ENCODE measurements at places on chromosomes 4 and X.

- no peak for DNase-seq
These were observed 78.5 kb downstream of the MID1IP1 start for GRCh38 chrX:38879631-38880220.

DNA sequence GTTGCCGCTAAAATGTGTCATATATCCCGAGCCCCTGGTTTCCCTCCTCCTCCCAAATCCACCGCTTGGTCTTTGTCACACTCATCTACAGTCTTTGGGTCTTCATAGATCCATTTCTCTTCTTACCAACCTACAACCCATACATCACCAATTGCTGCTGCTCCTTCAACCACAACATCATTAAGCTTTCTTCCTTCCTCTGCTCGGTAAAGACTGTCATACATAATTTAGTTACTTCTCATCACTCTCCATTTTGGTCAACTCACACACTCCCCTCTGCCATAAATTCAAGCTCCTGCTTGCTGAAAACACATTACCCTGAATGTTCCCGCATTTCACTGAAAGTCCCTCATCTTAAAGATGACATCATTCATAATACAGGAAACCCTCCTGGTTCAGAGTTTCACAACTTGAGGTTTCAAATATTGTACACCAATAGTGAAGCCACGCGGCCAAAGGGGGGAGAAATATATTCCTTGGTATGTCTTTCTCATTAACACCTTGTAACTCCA is 1.7 kb upstream of the DCTD start:
- DNase-seq = no peak

DNA sequence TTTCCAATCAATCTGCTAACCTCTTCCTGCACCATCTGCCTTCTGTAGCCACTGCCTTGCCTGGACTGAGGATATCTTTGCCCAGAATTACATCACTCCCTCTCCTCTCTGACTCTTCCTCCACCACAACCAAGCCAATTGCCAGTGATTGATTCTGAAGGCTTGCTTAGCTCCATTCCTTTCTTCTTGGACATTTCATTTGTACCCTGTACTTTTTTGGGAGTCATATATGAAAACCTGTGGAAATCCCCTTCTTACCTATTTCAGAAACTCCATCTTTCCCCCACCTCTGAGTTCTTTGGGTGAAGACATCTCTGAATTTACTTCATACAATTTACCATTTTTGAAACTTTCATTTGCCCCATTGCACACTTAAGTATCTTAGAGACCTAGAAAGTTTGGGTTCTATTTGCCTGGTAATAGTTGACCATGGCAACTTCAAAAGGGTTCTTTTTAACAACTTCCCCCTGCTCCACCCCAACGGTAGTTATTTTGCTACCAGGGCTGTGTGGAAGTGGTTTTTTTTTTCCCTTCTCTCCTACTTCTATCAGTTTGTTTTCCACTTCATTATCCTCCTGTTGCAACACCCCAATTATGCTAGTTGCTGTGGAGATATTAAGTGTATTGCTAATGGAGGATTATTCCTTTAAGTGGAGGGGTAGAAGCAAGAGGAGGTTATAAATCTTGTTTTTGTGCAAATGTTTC is 14.3 kb downstream of the SGMS2 start:
- no peak for DNase-seq

- no peak for DNase-seq
These were observed 85.5 kb downstream of the PSAPL1 start for GRCh38 chr4:7348946-7349900.

GRCh38 chrX:101097546-101098453 is at the start of gene CENPI:
Gene CENPI (plus strand): TSS chrX:101098204. CDS start chrX:101101071, 2,867 bp downstream.
- peak; percentile 88 for DNase-seq

- DNase-seq = no peak
These were observed 266.1 kb downstream of the GRIA3 start for GRCh38 chrX:123450222-123450621.

- DNase-seq = no peak
These were observed 137.1 kb downstream of the RELL1 start for GRCh38 chr4:37549041-37549440.

DNA sequence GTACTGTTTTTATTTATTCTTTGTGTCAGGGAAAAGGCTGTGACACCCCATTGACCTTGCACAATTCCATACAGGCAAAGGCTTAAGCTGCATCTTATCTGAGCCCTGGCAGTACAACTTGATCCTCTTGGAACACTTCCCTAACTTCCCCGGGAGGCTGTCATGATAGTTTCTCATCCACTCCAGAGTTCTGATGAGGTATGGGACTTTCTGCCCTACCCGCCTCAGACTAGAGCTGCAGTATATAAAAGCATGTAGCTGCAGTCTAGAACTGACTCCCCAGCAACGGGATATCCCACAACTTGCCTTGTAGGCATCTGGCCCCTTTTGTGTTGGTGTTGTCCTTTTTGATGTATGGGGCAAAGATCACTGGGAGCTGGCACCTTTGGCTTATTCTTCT is 72.7 kb downstream of the FNIP2 start:
- DNase-seq = no peak

Data from T follicular helper cell (primary cell).